ENCODE measurements at places on chromosomes 6 and 20. TPM values are rescaled to one million over a fixed set of nuclear protein-coding genes. Genes with fewer than 3 reads are reported as not detected.
A peak's percentile ranks its signal among the peaks of the same experiment; 100 is the strongest.

DNA sequence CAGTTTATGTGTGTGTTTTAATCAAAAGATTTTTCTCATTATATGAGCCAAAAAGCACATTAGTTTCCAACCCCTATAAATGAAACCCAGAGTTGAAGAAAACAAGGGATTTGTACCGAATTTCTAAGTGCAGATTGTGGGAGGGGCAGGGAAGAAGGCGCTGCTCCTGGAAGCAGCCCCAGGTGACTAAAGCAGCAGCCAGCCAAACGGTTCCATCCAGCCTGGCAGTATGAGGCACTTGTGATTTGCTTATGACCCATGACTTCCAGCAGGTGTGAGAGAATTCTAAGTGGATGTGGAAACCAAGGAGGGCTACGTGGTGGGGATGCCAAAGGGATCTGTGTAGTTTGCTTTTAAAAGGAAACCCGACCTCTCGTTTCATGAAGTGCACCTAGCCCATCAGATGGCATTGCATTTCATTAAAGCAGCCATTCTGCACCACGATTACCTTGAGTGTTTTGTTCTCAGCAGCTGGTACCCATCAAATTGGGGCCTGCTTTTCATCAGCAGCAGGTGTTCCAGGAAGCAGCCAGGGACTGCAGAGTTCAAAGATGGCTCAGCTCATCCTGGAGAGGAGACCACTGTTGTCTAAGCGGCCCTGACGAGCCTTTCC is 79.1 kb downstream of the DTD1 start:
- no peak for DNase-seq

- no peak for DNase-seq
Measured at GRCh38 chr20:31829731-31830130, 10.6 kb downstream of the MYLK2 start.

Gene PRDM1
- total RNA-seq = 1.5 TPM

GRCh38 chr20:17875106-17875980 is 93.3 kb downstream of the SNX5 start:
- DNase-seq = peak; percentile 16

GRCh38 chr6:10759312-10759839 is 11.8 kb downstream of the TMEM14B start:
- peak; percentile 88 for DNase-seq

DNA sequence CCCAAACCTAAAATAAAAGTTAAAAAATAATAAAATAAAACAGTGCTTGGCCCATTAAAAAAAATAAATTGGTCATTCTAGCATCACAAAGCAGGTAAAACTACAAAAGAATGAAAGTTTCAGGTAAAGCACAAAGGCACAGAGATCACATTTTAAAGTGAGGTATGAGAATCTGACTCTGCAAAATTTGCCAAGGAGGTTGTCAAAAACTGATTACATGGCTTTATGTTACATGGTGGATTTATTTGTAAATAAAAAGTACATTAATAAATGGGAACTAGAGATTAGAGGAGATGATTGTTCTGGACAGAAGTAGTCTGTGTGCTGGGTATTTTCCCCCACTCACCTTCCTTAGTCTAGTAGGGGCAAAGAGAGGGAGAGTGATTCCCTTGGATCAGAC is 24.2 kb upstream of the ATXN1 start:
- DNase-seq = no peak

- DNase-seq = no peak
Measured at GRCh38 chr20:54497931-54498718, 22.7 kb downstream of the DOK5 start.

DNA sequence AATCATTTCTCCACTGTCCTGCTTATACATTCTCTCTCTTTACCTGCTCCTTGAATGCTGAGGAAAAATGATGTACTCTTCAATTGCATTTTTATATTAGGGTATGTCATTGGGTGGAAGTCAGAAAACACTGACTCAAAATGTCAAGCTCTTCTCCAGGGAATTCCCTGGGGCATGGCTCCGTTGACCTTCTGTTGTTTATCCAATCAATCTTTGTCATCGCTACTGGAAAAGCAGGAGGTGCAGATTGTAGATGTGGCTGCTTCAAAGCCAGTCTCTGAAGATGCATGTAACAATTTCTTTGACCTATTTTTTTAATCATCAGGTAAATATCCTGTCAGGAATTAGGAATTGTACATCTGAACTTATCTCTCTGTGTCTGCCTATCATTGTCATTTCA is 63.9 kb upstream of the TENT5A start:
- no peak for DNase-seq

Gene SPATA2
- 1.0 TPM for total RNA-seq

DNA sequence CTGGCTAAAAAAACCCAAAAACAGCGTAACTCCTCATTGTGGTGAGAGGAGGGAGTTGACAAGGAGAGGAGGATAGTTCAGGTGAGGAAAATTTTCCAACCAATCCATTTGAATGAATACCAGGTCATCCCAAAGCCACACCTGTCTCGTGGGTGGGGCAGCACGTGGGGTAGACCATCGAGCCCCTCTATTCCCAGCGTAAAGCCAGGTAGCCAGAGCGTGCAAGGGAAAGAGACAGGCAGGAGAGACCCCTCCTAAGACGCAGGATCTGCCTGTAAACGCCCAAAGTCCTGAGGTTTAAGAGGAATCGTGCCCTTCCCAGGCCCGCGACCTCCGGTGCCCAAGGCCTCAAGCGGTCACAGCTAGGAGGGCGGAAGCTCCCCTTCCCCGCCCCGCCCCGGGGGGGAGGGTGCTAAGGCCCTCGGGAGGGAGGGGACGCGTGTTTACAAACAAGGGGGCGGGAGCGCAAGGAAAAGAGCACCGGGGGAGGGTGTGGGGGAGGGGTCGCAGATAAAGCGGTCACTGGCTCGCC is 712 bp downstream of the RXRB start:
- peak; percentile 67 for DNase-seq

- peak; percentile 29 for DNase-seq
Measured at GRCh38 chr20:18001131-18001921, 32.5 kb downstream of the MGME1 start.

Gene CFB
- total RNA-seq = 0.51 TPM

DNA sequence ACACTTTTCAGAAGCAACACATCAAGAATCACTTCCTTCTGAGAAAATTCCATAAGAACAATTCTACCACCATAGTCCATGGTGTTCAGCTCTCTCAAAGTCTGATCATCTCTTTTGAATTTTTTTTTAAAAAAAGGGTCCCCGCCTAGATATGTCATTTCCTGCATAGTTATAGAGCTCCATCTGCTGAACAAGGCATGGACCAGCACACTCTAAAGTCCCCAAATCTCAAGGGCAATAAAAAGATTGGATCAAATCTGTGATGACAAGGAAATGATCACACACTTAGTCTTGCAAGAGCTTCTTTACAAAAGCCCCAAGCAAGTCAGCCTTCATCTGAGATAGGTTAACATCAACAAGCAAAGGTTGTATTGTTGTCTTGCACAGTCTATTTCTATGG is 100.7 kb upstream of the STMND1 start:
- DNase-seq = no peak

DNA sequence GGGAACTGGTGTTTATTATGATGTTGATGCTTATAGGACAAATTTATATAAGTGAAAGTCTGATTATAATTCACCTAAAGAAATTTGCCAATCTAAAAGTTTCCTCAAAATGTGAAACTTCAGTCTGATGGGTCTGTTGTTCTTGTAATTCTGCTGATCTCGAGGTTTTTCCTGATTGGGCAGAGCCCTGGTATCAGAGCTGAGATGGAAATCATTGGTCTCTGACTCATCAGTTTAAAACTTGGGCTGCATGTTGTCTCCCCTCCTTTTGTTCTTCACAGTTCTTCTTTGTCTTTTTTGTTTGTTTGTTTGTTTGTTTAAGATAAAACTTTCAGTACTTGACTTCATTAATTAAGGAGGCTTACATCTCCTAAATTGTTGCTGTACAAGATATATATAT is 5.9 kb downstream of the SMAP1 start:
- no peak for DNase-seq

DNA sequence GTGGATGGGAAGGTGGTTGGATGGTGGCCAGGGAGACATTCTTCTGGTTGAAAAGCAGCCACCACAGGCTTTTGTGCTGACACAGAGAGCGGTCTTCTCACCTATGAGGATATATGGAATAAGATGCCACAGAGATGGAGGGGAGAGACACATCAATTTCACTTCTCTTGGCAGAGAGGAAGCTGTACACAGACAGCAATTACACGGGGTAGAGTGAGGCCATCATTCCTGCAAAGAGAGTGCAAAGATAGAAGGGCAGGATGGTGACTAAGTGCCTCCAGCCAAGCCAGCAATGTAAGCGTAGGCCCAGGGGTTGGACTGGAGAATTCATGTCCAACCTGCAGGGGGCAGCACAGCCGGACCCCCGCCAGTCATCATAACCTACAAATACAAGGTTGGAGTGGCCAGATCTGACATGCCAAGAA is 56.4 kb downstream of the NRN1 start:
- DNase-seq = peak; percentile 62

Gene DEFB114
- total RNA-seq = not detected

Gene ZC2HC1B
- total RNA-seq = not detected

GRCh38 chr20:52105442-52106422 is 85.8 kb downstream of the ZFP64 start:
- DNase-seq = peak; percentile 50

- no peak for DNase-seq
Measured at GRCh38 chr6:118931436-118931835, 3.5 kb downstream of the MCM9 start.

DNA sequence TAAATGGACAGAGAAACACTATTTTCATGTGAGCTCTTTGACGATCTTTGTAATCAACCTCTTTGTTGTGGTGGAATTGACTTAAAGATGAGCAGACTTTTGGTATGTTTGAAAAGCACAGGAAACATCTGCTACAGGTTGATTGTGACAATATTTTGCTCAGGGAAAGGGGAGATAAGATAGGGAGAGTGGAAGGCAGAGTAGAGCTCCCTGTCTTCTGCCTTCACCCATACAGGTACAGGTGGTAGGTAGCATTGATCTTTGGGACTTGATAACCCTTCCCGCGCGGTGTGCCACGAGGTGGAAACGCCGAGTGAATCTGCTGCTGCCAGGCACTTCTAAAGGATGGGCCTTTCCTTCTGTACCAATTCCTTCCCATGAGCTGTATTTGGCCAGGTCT is 183.6 kb downstream of the UTRN start:
- DNase-seq = no peak

GRCh38 chr20:4714818-4715217 is 6.9 kb upstream of the PRND start:
- DNase-seq = no peak

Gene PROKR2
- not detected for total RNA-seq

DNA sequence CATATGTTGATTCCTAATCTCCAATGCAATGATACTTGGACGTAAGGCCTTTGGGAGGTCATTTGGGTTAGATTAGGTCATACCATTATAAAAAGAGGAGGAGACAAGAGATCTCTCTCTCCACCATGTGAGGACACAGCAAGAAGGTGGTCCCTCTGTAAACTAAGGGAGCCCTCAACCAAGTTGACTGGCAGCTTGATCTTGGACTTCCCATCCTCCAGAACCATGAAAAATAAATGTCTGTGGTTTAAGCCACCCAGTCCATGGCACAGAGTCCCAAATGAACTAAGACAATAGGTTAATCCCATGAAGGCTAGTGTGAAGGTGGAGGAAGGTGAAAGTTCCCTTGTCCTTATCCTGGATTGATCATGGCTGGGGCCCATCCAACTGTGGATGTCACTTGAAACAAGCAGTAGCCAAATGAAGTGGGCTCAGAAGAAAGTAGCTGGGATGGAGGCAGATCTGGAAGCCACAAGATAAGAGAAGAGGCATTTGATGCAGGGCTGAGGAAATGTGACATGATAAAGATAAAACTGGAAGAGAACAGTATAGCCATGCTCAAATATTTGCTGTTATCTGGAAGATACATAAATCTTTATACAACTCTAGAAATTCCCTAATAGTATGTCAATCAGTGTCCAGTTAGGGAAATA is 99.9 kb downstream of the BANF2 start:
- DNase-seq = no peak

Gene EPM2A
- 5.6 TPM for total RNA-seq

DNA sequence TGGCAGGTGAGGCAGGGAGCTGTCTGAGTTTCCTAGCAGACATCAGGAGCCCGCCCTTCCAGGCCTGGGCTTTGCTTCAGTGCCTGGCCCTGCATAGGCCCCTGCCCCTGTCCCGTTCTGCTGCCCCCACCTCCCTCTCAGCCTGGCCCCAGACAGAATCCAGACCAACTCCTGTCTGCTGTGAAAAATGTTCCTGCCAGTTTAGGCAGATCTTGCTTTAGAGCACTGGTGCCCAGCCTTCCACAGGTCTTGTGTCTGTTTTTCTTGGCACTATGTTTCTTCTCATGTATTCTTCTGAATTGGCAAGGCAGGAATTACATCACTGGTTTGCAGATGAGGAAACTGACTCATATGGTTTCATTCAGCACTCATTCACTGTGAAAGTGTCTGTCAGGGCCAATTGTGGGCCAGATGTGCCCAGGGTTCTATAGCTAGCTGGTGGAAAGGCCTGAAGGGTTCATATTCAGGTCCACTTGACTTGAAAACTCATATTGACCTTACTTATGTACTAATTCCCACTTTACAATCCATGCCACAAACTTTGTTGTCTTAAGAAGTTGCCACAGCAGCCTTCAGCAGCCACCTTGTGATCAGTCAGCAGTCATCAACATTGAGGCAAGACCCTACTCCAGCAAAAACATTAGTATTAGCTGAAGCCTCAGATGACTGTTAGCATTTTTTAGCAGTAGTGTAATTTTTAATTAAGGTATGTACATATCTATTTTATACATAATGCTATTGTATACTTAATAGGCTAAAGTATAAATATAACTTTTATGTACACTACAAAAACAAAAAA is 40.5 kb downstream of the HLA-F start:
- DNase-seq = peak; percentile 95

- DNase-seq = no peak
Measured at GRCh38 chr20:25514747-25515340, 70.5 kb downstream of the NINL start.
